ENCODE measurements at places on chromosomes 7 and 10. TPM values are rescaled to one million over a fixed set of nuclear protein-coding genes. Genes with fewer than 3 reads are reported as not detected.

The EPHA1 gene
- total RNA-seq = 28.2 TPM

The AKR1C2 gene
- not detected for total RNA-seq

The CPN1 gene
- total RNA-seq = not detected

The SEMA3E gene
- not detected for total RNA-seq

The TMEM176B gene
- 0.61 TPM for total RNA-seq

The EPHB4 gene
- total RNA-seq = 3.1 TPM

The HOXA9 gene
- total RNA-seq = not detected

The NODAL gene
- total RNA-seq = not detected

The MASTL gene
- total RNA-seq = 28.3 TPM

The PLXDC2 gene
- 0.86 TPM for total RNA-seq

The CYP3A7 gene
- not detected for total RNA-seq

The CPA2 gene
- total RNA-seq = not detected

The ZNF727 gene
- 0.22 TPM for total RNA-seq

The HELLS gene
- 98.1 TPM for total RNA-seq

The CLDN4 gene
- 0.17 TPM for total RNA-seq

The RBM20 gene
- 0.06 TPM for total RNA-seq

The DNAJC30 gene
- total RNA-seq = 10.7 TPM

The FANK1 gene
- 0.96 TPM for total RNA-seq

Measured in activated naive CD8-positive, alpha-beta T cell treated with anti-CD3 and anti-CD28 coated beads, Interleukin-2, amount 10 ng/mL, durations not matched to agents 7 days and 5 days (primary cell).